ENCODE measurements at places on chromosomes 12 and 14. TPM values are rescaled to one million over a fixed set of nuclear protein-coding genes. Genes with fewer than 3 reads are reported as not detected.

DNA sequence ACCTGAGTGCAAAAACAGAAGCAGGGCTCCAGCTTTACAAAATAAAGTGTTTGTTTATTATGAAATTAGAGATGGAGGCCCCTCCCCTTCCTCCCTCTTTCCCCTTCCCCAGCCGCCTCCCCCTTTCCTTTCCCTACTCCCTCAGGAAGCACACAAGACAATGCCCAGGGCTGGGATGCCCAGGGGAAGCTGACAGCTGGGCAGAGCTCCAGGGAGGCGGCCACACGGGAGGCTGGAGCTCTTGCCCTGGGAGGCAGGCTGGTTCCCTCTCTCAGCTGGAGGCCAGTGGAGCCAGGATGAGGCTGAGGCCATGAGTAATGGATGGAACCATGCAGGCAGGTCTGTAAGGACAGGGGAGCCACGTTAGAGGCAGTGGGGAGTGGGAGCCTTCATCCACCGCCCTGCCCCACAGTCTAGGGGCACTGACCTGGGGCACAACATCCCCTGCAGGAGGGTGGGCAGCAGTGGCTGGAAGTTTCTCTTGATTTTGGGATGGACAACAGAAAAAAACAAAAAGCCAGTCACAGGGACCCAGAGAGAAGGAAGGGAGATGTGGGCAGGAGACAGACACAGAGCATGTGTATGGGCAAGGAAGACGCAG lies 5.1 kb downstream of the PSMB11 start:
- no peaks in the 10 kb centered on the region for H3K27me3 ChIP-seq
- H3K4me1 ChIP-seq, result no peaks in the 10 kb centered on the region
- no peak for DNase-seq
- no peaks in the 10 kb centered on the region for H3K36me3 ChIP-seq

DNA sequence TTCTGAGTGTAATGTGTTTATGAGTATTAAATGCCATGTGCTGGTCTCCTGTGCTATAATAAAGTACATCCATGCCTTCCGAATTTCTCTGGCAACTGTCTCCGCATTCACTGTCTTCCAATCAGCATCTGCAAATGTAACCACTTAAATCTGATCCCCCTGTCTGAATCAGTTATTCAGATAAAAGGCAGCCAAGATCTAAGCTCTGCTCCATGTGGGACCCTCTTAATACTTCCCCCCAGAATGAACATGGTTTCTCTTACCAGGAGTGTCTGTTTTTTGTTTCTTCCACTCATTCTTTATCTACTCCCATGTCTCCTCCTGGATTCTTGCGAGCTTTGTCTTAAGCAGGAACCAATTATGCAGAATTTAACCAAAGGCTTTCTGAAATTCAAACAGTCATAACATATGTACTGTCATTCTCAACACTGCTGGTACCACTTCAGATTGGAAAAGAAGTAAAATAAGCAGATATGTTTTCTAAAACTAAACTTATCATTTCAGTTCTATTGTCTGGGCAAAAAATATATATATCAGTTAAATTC lies 996.7 kb upstream of the FLRT2 start:
- DNase-seq, result no peak
- H3K36me3 ChIP-seq, result no peaks in the 10 kb centered on the region
- no peak overlapping the region for H3K4me3 ChIP-seq
- H3K27ac ChIP-seq, result no peak overlapping the region
- H3K4me1 ChIP-seq, result no peaks in the 10 kb centered on the region

DNA sequence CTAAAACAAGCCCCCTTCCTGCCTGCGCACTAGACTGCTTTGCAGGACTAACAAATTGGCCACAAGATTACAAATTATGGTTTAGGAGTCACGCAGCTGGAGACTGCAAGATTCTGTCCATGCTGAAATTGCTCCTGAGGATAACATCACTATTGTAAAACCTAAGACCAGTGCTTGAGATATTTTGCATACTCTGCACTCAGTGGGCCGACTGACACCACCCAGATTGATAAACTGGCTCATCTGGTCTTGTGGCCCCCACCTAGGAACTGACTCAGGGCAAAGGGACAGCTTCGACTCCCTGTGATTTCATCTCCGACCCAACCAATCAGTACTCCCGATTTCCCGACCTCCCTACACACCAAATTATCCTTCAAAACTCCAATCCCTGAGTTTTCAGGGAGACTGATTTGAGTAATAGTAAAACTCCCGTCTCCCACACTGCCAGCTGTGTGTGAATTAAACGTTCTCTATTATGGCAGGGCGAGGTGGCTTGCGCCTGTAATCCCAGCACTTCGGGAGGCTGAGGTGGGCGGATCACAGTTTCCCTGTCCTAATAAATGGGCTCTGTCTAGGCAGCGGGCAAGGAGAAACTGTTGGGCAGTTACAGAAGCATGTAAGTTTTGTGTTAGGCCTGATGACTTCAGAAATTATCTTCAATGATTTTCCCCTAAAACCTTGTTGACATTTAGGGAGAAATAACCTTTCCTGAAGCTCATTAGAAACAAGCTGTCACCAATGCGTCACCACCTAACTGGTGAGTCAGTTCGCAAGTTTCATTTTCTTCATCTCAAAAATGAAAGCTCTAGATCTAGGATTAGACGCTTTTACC lies 5.3 kb upstream of the UBC start:
- H3K4me3 ChIP-seq, result no peak overlapping the region
- H3K27me3 ChIP-seq, result no peaks in the 10 kb centered on the region
- no peaks in the 10 kb centered on the region for H3K36me3 ChIP-seq
- H3K27ac ChIP-seq, result peak overlapping the region; percentile 54
- peaks cover 43% of the 10 kb centered on the region for H3K4me1 ChIP-seq

GRCh38 chr12:131436922-131437705 lies 273.8 kb upstream of the SFSWAP start:
- no peak overlapping the region for H3K4me3 ChIP-seq
- H3K27ac ChIP-seq, result no peak overlapping the region
- no peaks in the 10 kb centered on the region for H3K4me1 ChIP-seq

Gene RNASE7
- 0.09 TPM for polyA plus RNA-seq

Measured in large intestine (tissue), 12 donors.